ENCODE measurements at places on chromosomes 13 and 19. TPM values are rescaled to one million over a fixed set of nuclear protein-coding genes. Genes with fewer than 3 reads are reported as not detected.

Gene KCNJ14
- total RNA-seq = 0.70 TPM

GRCh38 chr13:90880790-90881189 lies 466.7 kb upstream of the MIR17HG start:
- no peak for DNase-seq

DNA sequence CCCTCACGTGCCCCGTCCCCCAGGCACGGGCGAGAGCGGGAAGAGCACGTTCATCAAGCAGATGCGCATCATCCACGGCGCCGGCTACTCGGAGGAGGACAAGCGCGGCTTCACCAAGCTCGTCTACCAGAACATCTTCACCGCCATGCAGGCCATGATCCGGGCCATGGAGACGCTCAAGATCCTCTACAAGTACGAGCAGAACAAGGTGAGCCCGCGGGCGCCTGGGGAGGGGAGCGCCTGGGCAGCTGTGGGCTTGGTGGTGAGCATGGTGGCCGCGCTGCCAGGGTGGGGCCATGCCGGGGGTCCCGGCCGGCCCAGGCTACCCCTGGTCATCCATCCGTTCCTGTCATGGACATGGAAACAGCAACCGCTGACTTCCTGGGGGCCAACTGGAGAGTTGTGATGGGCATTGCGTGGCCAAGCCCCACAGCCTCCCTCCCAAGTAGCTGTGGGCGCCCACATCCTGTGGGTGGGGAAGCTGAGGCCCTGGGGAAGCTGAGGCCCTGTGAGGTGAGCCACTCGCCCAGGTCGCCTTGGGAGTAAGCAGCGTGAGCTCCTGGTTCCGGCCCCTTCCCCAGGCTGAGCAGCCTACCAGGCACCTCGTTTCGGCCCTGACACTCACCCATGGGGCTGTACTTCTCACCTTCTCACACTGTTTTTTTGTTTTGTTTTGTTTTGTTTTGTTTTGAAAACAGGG lies 16.1 kb downstream of the GNA11 start:
- DNase-seq = peak; percentile 23

GRCh38 chr19:16078759-16079707 lies 2.7 kb downstream of the TPM4 start:
- no peak for DNase-seq

DNA sequence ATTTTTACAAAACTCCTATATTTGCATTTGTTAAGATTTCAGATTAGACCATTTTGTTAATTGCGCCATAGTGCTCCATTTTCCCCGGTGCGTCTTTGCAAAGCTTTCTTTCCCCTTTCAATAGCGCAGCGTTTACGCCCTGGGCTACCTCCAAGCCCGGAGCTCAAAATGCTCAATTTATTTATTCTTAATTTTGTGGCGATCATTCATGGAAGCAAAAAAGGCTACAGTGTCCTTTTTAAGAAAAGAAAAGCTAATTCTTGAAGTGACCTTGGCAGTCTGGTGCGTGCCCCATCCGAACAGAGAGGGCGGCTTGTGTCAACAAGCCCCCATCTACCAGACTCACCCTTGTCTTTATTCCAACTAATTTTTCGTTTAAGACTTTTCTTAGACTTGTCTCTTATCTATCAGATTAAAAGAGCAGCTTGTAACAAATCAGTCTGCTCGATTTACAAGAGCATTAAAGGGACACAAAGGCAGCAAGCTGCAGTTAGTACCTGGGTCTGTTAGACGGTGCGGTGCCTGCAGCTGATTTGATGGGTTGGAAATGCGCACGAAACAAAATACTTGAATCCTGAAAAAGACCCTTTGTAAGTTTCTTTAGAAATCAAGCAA lies 30.1 kb downstream of the GSX1 start:
- no peak for DNase-seq

Measured in H7 (cell line).